ENCODE measurements at places on chromosomes 3 and 15.

DNA sequence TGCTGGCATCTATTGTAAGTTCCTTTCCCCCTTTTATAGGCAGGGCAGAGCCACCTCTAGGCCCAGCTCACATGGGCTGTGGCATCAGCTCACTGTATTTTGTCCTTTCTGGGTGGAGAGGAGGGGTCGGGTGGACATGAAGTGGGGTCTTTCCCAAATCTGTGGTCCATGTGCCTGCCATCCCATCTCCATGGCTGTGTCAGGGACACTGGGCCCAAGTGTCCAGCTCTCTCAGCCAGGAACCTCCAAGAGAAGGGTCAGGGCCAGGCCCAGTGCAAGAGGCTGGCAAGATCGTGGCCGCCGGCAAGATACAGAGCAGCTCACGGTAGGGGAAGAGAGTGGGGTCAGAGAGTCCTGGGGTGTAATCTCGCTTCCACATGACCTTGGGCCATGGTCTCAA lies 85.3 kb downstream of the PCSK6 start:
- DNase-seq: no peak

- no peak for DNase-seq
Observed at GRCh38 chr3:119800844-119801243, 18.9 kb downstream of the NR1I2 start.

DNA sequence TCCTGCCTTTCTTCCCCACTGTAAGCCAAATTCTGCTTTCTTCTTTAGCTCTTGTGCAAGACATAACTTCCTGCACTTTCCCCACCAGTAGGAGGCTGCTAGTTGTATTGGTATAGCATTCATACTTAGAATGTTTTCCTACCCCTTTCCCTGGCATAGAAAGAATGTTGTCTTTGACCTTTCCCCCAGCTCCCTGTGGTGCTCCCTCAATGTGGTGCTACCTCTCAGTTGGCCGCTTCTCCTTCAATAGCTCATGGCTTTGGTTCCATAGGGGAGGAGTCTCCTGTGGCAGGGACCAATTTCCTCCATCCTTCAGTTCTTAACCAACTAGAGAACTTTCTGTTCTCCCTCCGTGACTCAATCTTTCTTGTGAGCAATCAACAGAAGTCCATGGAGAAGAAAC lies 67.5 kb upstream of the AKAP13 start:
- DNase-seq: no peak

DNA sequence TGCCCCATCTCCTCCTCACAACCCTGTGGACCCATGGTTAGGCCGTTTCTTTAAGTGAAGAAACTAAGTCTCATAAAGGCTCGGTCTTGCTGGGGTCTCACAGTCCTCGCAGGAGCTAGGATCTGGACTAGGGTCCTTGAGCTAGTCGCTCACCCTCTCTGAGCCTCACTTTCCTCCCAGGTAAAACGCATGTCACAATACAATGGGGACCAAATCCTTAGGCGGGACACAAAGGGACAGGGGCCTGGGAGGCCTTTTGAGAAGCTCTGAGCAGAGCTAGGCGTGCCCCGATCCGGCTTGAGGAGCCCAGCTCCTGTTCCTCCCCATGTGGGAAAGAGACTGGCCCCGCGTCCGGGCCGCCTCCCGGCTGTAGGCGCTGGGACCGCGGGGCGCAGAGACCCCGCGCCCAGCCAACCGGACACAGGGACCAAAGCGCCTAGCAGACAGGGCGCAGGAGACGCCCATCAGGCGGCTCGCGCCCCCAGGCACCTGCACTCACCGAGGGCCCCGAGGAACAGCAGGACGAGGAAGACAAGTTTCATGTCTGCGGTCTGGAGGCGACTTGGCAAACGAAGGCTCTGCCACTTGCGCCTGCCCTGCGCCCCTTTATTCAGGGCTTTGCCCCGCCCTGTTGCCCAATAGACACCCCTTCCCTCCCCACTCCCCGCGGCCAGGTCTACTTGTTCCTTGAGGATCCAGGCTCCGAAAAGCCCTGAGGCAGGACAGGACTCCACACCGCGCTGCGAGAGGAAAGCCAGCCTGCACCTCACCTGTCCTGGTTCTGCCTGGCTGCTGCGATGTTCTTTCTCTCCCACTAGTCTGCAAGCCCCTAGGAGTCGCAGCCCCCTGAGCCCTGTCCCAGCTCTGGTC lies at the start of gene LTF:
Gene LTF (minus strand): TSS at position 580 of the 870 bp plus-strand sequence. CDS start 38 bp downstream, at position 542.
- DNase-seq: no peak

DNA sequence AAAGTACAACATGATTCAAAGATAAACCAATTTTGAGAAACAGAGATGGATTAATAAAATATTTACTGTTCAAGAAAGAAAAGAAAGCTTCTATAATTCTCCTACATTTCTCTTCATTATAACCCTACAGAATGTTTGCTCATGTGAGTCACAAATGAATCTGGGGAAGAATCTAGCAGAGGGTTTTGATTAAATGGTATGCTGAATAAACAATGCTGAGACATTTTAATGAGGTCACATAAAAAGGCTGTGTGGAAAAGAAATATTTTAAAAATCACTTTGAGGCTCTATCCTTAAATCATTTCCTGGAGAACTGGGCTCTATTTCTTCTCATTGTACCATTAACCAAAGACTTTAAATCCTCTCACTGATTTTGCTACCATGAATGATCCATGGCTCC lies 727.7 kb downstream of the NTRK3 start:
- no peak for DNase-seq

DNA sequence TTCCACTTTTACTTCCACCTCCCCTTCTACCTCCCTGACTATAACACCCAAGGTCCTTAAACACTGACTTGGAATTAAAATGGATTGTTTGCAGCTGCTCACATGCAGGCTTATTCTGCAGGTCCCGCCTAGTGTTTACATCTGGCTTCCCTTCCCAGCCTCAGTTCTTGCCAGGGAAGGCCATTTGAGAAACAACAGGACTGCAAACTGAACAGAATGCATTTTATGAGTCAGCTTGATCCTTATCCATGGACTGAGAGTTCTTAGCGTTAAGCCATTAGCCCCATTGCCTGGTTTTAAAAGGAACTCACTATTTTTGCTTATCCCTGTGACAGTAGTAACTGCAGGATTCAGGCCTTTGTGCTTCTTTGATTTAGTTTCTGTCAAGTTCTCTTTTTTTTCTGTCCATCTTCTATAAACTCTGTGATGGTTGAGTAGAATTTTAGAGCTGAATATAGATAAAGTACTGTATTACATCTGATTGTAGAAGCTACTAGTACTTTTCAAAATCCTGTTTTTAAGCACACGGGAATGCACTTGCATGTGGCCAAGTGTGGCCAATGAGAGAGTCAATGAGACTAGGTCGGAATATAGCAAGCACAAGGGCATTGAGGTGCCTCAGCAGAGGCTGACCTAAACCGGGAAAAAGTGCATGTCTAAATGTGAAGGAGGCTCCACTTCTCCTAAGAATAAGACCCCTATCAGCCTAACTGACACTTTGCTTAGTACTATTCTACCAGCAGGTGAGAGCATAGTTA lies 106.4 kb downstream of the TUSC7 start:
- DNase-seq: no peak

DNA sequence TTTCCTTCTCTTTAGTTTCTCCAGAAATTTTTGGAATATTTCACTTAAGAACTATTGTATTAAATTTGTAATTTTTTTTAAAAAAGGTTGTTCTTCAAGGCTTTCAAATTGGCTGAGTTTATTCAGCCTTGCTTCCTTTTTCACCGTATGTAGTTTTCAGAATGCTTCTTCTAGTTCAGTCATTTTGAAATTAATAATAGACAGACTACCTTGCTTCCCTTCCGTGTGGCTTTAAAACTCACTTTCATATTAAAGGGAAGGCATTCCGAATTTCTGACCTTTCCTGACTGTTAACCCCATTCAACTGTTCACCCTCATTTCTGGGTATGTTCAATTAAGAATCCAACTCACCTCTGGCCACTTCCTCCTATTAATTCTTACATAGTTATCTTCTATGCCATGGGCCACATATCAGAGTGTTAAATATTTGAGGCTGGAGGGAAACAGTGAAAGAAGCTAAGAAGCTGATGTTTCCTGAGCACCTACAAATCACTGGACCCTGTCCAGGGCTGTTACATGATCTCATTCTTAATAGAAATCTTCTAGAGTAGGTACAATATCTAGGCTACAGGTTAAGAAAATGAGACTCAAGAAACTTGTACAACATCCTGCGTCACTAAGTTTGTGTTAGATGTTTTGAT lies 237.5 kb downstream of the P3H2 start:
- no peak for DNase-seq

DNA sequence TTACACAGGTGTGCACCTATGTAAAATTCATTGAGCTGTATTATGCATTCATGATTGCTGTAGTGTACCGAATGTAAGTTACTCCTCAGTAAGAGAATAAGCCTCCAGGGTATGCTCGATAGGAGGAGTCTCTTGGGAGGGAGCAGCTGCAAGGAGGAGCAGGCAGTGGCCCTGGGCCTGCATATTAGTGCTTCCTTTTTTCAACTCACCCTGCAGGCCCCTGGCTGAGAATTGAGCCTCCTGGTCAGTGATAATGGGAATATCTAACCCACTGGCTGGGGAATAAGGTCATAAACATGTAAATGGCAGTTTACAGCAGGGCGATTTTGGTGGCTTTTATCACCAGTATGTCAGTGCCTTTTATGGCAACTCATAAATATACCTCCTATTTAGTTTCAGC lies 21.7 kb upstream of the SFMBT1 start:
- no peak for DNase-seq

DNA sequence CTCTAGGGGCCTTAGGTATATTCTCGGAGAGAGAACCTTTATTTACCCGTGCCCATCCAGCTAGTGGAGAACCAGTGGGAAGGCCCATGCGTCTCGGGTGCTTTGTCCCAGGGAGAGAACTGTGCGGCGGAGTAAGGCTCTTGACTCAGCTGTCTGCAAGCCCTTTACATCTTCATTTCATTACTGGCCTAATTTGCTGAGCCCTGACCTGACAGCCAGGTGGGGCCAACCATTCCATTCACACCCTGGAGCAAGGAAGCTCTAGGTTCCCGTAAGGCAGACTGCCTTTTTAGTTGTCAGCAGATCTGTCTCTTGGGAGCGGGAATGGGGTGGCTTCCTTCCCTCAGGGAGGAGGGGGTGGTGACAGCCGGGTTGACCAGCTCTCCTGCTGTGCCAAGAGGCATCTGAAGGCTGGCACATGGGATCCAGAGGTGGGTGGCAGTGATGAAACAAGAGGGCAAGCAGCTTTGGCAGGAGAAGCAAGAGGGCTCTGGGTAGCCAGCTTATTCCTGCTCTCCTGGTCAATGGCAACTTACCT lies 36.4 kb downstream of the SV2B start:
- DNase-seq: no peak

DNA sequence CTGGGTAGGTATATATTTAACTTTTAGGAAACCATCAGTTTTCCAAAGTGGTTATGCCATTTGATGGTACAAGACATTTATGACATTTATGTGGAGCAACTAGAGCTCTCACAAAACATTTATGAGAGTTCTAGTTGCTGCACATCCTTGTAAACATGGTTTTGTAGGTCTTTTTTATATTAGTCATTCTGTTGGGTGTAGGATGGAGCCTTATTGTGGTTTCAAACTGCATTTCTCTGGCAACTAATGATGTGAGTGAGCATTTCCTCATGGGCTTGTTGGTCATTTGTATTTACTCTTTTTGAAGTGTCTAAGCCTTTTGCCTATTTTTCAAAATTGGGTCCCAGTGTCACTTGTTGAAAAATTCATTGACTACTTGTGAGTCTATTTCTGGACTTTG lies 45.7 kb upstream of the MGLL start:
- no peak for DNase-seq

GRCh38 chr3:133760916-133761315 lies 14.7 kb downstream of the TF start:
- no peak for DNase-seq

DNA sequence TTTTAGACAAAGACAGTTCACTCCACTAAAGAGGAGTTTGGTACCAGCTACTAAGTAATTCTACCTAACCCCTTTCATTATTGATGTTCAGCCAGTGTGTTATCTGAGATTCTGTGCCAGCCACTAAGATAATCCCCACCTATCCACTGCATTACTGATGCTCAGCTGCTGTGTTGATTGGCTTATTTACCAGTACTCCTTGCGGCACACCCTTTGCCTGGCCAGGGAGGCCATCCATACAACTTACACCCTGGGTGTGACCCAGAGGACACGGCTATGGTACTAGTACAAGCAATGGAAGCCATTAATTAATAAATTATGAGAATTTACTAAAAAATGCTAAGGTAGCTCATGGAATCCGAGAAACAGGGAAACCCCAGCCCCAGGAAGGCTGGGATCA lies 290.7 kb upstream of the CTNNB1 start:
- no peak for DNase-seq

- DNase-seq: no peak
Observed at GRCh38 chr15:48559285-48559684, 86.2 kb downstream of the FBN1 start.

GRCh38 chr3:190696777-190697501 lies 165.6 kb downstream of the GMNC start:
- DNase-seq: no peak

DNA sequence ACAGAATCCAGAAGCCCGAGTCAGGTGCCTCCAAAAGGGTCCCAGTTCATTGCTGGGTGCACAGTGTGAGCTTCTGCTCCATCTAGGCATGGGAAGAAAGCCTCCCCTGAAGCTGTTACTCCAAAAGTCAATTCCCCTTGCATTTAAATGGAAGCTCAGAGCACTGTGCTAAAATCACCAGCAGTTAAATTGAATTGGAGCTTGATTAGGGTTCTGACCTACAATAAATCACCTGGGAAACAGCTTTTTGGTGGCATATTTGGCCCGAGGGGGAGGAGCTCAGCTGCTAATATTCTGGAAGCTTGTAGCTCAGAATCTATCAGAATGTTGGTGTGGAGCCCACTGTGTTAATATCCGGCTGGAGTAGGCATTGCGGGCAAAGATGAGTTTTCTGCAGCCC lies 87.1 kb upstream of the RGMA start:
- no peak for DNase-seq

- no peak for DNase-seq
Observed at GRCh38 chr3:190831225-190831624, 31.3 kb downstream of the GMNC start.

- no peak for DNase-seq
Observed at GRCh38 chr3:15541371-15541770, 19.9 kb upstream of the COLQ start.

- DNase-seq: no peak
Observed at GRCh38 chr15:92091155-92091734, 237.7 kb downstream of the SLCO3A1 start.

- DNase-seq: no peak
Observed at GRCh38 chr15:52104532-52105004, 8.0 kb downstream of the BCL2L10 start.

GRCh38 chr15:101469520-101470288 lies 19.8 kb downstream of the PCSK6 start:
- DNase-seq: no peak

DNA sequence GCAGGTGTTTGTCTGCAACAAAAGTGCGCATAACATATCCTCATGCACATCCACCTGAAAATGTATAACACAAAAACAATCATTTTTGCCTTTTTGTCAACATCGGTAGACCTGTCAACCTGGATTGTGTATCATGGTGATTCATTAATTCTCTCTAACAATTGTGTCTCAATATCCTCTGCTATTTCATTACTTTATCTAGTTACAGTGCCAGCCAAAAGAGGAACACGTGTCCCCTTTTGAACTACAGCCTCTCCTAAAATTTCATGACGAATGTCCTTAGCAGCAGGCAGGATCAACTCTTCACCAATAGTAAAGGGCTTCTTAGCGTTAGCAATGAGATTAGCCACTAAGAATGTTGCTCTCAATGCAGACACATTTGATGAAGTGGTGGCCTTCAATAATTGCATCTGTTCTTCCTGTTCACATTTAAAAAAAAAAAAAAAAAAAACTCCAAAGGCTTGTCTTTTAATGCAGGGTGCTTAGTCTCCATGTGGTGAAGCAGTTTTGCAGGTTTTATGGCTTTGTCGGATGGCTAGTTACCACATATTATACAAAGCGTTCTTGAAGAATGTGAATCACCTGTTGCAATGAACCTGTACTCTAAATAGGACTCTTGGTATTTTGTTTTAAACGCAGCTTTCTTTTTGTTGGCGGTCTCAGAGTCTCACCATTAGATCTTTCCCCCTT lies 45.7 kb upstream of the MCTP2 start:
- no peak for DNase-seq
